ENCODE measurements at places on chromosomes 6 and 20.

GRCh38 chr6:16129623-16130401 is 926 bp downstream of the MYLIP start:
- DNase-seq, result no peak

DNA sequence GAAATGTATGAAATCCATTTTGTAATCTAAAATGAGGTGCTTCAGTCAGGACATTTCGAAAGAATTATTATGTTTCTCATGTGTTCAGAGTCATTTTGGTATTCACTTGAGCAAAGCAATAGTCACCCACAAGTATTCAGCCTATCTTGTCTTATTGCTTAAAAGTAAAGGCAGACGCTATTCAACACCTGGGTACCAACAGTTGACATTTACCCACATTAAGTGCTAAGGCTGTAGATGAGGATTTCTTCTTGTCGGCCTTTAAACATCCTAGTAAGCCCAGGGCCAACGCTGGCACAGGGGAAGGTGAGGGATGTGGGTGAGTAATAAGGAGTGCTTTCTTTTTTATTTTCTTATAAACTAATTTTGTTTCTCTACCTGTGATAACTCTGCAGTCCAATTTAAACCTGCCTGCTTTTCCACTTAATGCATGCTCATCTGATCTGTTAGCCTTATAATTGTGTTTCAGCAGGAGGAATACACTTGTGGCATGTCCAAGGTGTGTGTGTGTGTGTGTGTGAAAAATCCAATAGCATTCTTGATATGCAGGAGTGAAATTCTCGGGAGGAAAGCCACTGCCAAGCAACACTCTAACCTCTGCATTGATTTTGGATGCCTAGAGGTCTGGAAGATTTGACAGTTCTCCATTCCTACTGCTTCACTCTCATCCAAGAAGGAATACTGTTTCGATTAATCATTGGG is 252.0 kb downstream of the SOX4 start:
- no peak for DNase-seq

DNA sequence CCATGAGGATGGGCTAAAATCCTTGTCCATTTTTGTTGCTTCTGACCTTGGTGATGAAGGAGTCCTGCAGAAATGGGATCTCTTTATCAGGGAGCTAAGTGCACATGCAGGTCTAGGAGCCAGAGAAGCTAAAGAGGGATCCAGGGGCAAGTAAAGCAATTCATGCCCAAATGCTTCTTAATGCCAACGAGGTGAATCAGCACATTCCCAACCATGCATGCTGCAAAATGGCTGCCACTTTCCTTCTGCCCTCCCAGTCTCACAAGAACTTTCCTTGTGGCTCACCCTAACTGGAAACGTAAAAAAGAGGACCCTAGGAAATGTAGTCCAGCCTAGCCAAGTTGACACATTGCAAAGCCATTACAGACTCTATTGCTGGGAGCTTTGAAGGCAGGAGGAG is 298.4 kb downstream of the MAFB start:
- DNase-seq, result peak; percentile 21

- DNase-seq, result no peak
These were observed 339.8 kb downstream of the HTR1B start for GRCh38 chr6:77123527-77123926.

GRCh38 chr6:17225767-17226630 is 55.2 kb upstream of the RBM24 start:
- DNase-seq, result no peak

- DNase-seq, result no peak
These were observed 58.9 kb downstream of the GMDS start for GRCh38 chr6:2186516-2186915.

GRCh38 chr6:121365536-121366521 is 31.5 kb upstream of the TBC1D32 start:
- no peak for DNase-seq

DNA sequence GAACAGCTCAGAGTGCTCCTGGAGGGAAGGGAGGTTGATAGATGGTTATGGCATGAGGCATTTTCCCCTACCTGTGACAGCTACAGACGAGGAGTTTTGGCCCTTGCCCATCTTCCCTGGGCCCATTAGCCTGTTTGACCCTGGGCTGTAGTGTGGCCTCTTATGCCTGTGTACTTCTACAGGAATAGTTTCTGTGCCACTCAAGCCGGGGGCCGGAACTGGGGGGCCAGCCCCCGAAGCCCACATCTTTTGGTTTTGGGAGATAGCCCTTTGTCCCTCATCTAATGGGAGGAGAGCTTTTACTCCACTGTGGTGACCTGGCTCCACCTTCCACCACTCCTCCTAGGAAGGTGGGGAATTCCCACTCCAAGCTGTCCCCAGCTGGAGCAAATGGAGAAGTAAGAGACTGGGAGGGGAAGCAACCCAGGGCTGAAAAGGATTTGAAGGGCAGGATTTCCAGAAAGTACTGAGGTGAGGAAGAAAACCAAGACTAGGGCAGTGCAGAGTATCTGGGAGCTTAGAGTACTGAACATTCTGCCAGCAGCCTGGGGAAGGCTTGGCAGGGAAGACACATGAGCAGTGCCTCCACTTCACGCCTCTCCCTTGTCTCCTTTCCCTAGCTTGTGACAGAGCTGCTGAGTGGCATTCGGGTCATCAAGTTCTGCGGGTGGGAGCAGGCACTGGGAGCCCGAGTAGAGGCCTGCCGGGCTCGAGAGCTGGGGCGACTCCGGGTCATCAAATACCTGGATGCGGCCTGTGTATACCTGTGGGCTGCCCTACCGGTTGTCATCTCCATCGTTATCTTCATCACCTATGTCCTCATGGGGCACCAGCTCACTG is 6.9 kb downstream of the ABCC10 start:
- DNase-seq, result no peak

DNA sequence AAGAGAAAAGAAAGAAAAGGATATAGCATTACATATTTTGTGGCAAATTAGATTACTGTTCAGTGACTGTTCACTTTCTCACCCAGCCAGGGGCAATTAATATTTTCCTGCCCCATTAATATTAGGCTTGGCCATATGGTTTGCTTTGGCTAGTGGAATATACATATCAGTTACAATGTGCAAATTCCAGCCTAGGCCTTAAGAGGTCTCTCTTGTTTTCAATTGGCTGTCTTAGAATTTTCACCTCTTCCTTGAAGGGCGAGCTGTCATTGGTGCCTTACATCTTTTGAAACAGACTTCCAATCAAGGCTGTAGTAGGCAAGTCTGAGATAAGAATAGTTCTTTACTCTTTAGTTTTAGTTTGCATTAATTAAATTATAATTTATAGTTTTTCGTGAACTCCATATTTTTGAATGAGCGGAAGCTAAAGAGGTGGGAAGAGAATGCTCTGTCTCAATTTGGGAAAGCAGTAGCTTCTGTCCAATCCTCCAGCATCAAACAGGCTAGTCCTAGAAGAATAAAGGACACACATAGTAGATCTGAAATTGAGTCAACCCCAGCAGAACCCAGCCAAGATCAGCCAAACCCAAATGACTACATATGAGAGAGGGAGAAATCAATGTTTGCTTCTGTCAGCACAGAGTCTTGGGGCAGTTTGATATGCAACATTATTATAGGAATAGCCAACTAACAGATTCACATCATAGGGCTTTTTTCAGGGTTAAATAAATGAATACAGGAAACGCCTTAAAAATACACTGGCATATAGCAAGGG is 6.3 kb upstream of the CSNK2A1 start:
- DNase-seq, result no peak

DNA sequence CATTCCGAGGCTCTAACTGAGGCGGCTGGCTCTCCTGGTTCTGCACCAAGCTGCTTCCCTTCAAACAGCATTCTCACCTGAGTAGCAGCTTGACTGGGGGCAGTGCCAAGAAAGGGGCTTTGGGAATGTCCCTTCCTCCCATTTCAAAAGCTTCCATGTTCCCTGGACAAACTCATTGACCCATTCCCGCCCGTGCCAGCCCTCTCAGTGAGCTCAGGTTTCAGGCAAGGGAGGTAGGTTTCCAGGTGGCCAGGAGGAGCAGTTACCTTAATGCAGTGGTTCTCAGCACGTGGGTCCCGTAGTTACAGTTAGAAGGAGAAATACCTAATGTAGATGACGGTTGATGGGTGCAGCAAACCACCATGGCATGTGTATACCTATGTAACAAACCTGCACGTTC is 135.2 kb downstream of the ELOVL4 start:
- DNase-seq, result no peak

DNA sequence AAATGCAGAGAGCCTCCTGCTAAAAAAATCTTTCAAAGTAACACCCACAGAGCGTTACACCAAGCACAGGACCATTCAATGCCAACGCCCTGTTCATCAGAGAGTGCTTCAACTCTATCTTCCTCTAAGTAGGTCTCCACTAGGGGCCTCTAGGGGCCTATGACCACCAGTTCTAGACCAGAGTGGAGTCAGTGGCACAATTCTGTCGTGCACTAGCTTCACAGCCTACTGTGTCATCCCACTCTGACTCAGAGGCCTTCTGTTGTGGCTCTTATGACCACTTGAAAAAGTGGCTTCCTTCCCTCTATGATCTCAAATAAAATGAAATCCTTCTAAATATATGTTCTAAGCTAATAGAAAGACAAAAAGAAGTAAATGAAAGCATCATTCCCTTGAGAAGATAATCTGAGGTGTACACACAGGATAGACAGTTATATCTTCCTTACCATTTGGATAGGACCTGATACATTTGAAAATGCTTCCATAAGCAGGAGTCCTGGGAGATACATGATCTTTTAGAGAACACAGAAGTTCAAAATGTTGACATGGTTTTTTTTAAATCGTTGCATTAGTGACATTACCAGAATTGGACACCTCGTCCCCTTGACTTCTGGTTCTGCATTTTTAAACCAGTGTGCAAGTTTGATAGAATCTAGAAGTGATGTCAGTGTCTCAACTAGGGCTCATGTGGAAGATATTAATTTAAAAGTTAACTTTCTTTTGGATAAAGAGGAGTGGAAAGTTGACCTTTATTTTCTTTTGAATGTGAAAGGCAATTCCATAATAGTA is 151.9 kb downstream of the SH3BGRL2 start:
- no peak for DNase-seq

- no peak for DNase-seq
These were observed 12.6 kb upstream of the FRMD1 start for GRCh38 chr6:168091381-168092264.
